ENCODE measurements at places on chromosomes 13 and 19.

- no peak for DNase-seq
Observed at GRCh38 chr19:18847549-18848463, 16.0 kb downstream of the UPF1 start.

DNA sequence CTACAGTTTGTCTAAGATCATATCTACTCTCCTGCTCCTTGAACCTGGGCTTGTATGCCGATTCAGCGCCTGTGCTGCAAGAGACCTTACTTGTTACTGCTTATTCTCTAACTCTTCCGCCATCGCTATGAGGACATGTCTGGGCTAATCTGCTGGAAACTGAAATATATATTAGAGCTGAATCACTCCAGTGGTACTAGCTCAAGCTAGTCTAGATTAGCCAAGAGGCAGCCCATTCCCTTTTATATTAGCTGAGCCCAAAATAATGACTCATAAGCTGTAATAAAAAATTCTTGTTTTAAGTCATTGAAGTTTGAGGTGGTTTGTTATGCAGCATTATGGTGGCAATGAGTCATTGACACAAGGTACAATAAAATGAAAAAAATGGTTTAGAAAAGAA lies 52.8 kb downstream of the SLC6A16 start:
- no peak for DNase-seq

DNA sequence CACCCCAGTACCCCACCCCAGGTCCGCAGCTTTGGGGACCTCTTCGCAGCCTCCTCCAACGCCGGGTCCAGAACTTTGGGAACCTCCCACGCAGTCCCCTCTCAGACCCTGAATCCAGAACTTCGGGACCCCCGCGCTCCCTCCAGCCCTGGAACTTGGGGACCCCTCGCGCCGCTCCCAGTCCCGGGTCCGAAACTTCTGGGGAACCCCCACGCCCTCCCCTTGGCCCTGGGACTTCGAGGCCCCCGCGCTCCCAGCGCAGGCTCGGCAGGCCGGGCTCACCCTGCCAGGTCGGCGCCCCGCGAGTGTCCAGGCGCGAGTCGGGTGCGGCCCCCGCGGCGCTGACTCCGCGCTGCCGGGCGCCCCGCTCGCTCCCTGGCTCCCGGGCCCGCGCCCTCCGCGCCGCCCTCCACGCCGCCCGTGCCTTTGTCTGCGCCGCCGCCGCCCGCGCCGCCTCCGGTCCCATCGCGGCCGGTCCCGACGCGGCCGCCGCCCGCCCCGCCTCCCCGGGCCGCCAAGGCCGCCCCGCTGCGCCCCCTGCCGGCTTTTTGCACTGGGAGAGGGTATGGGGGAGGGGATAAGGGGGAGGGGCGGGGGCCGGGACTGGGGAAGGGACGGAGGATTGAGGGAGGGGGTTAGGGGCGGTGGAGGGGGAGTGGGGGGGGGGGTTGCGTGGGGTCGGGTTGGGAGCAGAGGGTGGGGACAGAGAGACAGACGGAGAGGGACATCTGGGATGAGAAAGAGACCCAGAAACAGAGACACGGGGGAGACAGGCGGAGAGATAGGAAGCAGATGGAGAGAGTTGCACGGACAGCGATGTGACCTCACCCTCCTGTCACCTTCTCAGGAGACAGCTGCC lies at the start of gene HOMER3:
HOMER3 (minus strand) TSS at position 449 of the 859 bp plus-strand sequence. CDS start 2,235 bp downstream, outside the sequence.
- peak; percentile 84 for DNase-seq

GRCh38 chr13:113083402-113084061 lies 22.1 kb upstream of the F7 start:
- DNase-seq: peak; percentile 90

GRCh38 chr13:55576389-55576788 lies 1564.3 kb upstream of the PRR20A start:
- DNase-seq: no peak

DNA sequence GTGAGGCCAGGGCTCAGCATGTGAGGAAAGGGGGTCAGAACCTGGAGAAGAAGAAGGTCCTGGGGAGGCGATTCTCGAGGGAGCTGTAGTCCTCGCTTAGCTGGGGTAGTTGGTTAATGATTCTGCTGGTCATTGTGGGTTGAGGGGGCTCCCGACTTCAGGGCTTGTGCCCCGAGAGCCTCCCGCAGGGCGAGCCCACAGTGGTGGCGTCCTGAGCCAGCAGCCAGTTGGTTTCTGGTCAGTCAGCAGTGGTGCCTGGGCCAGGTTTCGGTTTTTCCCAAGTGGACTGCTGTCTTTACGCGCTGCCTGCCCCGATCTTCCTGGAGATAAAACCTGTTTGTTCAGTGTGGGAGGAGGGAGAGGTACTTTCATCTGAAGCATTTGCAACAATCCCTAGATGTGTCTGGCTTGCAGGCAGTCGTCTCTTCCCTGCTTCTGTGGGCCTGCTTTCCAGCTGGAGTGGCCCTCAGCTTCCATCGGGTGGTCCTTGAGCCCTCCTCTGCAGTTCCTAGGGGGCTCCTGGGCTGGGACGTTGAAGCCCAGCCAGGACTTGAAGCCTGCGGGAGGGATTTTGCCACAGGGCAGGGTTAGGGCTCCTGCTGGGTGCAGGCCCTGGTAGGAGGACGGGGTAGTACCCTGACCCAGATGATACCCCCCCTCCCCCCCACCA lies 3.2 kb downstream of the PTBP1 start:
- DNase-seq: peak; percentile 39

DNA sequence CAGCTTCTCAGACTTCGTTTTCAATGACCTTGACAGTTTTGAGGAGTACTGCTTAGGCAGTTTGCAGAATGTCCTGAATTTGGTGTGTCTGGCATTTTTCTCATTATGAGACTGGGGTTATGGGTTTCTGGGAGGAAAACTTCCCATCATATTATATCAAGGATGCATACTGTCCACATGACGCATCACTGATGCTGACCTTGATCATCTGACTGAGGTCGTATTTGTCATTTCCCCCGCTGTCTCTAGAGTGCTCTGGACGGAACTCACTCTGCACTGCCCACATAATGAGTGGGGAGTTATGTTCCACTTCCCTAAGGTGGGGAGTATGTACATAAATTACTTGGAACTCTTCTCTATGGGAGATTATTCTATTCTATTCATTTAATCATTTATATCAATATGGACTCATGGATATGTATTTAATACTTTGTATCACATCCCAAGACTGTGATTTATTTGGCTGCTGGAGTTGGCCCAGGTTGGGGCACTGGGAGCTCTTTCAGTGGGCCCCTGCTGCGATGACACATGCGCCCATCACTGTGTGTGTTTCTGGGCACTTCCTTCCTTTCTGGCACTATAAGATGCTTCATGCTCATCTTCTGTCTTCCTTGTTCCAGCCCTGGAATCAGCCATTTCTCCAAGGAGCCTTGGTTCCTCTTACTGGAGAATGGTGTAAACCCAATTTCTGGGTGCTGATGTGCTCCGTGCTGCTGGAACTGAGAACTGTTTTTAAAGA lies 138.6 kb downstream of the MIPEP start:
- DNase-seq: no peak

DNA sequence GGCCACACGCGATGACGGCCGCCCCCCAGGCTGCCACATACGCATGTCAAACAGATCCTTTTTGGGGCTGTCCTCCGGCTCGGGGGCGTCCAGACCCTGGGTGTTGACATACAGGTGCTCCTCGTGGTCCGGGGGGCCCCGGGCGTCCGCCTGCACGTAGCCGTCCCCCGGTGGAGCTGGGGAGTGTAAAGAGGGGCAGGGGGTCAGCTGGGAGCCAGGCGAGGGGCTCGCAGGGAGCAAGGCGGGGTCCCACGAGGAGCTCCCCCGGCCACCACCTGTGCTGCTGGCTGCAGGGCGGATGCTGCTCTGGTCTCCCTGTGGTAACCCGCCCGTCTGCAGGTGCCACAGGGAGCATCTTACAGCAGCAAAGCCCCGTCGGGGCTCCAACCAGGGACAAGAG lies 16.1 kb upstream of the C2CD4C start:
- DNase-seq: no peak

DNA sequence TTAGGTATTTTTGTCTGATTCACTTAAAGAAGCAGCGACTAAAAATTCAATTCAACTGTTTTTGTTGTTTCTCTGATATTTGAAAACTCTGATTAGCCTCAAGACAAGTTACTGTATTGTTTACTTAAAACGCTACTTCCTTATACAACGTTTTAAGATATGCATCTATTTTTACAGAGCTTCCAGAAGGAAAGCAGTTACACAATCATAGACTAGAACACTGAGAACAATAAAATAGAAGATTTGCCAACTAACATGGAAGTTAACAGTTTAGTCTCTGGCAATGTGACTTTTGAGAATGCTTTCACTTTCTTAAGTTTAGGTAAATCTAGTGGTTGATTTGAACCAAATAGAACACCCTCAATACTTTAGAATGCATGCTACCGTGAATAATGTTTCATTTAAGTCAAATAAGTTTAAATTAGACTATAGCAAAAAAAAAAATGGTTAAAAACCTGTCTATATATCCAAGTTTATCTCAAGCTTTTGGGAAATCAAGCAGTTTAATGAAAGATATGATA lies 614.8 kb downstream of the DACH1 start:
- no peak for DNase-seq

- DNase-seq: no peak
Observed at GRCh38 chr13:32894589-32895001, 121.6 kb upstream of the KL start.

DNA sequence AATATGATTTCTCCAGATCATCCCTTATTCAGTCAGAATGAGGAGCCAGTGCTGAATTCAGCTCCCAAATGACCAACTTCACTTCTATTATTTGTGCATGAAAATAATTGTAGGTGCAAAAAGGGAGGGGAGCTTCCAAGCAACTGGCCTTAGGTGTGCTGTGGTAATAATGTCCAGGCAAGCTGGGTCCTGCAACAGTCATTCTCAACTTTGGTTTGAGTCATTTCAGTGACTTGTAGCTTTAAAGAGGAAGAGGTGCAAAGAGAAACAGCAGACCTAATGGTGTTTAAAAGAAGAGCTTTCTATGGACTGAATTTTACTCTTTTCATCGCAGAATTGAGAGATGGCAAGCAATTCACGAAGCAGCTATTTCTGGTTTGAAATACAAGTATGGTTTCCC lies 29.2 kb upstream of the FGF9 start:
- DNase-seq: no peak

GRCh38 chr13:101915755-101916107 lies 463.3 kb downstream of the ITGBL1 start:
- no peak for DNase-seq

GRCh38 chr19:8127311-8127710 lies 22.1 kb downstream of the FBN3 start:
- DNase-seq: no peak

DNA sequence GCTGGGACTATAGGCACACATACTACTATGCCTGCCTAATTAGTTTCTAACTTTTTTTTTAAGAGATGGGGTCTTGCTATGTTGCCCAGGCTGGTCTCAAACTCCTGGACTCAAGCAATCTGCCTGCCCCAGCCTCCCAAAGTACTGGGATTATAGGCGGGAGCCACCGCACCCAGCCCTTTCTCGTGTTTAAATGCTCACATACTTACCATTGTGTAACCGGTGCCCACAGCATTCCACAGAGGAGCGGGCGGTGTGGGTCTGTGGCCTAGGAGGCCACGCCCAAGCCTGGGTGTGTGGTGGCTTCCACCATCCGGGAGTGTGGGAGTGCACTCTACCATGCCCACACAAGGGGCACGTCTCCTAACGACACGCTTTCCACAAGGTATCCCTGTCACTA lies 7.7 kb downstream of the LMNB2 start:
- no peak for DNase-seq

DNA sequence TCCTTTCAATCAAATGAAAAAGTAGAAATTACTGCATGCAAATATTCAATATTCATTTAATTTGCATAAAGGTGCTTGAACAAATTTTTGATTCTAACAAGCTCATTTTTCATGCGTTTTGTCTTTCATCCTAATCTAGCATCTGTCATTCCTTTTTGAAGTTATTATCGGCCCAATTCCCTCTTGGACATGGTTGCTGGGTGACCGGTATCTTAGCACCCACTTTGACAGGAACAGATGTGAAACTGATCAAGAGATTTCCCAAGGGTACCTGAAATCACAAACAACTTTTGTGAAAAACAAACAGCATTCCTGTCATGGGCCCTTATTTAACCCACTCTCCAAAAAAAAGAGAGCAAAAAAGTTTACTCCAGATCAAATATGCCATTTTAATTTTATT lies 13.3 kb downstream of the DACH1 start:
- DNase-seq: no peak

DNA sequence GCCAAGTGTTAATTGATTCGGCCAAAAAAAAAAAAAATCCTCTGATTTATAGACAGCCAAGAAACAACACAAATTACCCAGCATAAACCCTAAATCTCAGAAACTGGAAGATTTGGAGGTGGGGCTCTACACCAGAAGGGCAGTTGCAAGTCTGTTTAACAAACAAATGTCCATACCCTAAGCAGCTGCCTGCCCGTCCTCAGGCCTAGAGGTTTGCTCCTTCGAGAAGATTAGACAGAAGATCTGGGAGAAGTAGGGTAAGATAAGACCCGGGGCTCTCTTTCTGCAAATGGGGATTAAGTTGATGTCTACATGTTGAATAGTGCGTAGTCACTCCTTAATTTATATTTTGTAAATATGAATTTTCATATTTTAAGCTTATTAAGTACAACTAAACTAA lies 3.4 kb upstream of the N4BP2L1 start:
- DNase-seq: no peak

GRCh38 chr13:30033681-30034457 lies 183.5 kb upstream of the UBL3 start:
- DNase-seq: no peak

DNA sequence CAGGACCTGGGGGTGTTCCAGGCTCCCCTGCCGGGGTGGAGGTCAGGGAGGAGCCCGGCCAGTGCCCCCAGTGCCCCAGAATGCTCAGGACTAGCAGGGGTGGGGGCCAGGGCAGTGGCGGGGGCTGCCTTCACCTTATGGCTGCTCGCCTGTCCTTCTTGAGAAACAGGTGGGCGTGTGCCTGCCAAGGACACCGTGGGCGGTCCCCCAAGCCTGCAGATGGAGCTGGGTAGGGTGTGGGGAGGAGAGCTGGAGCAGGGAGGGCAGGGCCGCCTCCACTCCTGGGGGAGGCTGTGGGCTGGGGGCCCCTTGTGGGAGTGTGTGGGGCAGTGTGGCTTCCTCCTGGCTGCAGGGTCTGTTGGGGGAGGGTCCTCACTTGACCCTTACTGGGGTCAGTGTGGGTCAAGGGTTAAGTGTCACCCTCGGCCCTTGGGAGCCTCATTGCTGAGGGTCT lies 160.1 kb downstream of the KDM4B start:
- peak; percentile 45 for DNase-seq

DNA sequence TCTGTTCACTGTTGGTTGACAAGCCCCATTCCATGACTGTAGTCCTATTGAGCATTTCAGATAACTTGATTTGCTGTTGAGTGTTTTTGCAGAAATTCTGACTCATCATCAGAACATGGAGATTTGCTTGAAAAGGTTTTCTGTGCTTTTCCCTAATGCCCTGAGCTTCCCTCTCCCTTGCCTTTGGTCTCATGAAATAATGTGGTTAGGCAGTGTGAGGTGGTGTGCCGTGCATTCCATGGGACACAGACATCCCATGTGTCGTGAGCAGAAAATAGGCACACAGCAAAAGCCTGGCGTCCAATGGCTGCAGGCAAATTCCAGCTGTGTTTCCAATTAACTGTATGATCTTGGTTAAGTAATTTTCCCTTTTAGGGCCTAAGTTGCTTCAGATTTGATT lies 197.4 kb downstream of the DLEU7 start:
- no peak for DNase-seq

- no peak for DNase-seq
Observed at GRCh38 chr13:35700671-35701070, 224.2 kb upstream of the MAB21L1 start.
